Stimulated activated CD8-positive, alpha-beta memory T cell treated with anti-CD3 and anti-CD28 coated beads, Interleukin-7, amount 100 ng/mL, for 1 hour (primary cell): ENCODE measurements at places on chromosomes 3 and 15.

DNA sequence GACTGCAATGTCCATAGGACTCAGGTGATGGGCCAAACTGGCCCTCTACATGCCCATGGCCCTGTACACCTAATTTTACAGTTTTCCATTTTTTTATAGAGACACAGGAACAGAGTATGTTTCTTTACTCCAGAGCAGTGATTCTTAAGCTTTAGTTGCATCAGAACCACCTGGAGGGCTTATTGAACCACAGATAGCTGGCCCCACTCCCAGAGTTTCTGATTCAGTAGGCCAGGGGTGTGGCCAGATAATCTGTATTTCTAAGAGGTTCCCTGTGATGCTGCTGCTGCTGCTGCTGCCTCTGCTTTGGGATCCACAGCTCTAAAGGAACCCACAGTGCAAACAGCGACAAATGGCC lies 5.1 kb downstream of the RBP1 start:
- no peak for DNase-seq

DNA sequence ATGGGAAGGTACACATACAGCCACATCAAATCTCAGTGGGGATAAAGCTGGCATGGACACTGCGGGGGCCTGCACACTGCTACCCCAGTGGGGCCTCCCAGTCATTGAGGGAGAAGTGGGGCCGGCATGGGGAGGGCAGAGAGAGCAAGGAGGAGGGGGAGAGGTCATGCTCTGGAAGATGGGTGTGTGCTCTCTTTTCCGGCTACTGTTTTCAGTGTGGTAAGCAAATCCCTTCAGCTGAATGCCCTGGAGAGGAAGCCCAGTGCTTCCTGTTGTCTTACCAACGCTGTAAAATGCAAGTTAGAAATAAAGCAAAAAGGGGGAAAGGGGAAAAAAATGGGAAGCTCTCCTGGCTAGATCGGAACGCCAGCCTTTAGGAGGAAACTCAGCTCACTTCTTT lies 30.8 kb downstream of the NRROS start:
- no peak for DNase-seq

GRCh38 chr15:31458596-31459399 lies 132.2 kb downstream of the KLF13 start:
- no peak for DNase-seq

GRCh38 chr3:69204315-69204957 lies 82.0 kb upstream of the LMOD3 start:
- no peak for DNase-seq

GRCh38 chr3:73597476-73597875 lies 27.3 kb downstream of the PDZRN3 start:
- no peak for DNase-seq

GRCh38 chr3:114447545-114447944 lies 153.7 kb downstream of the TIGIT start:
- no peak for DNase-seq

GRCh38 chr15:42692536-42692935 lies 44.4 kb downstream of the CDAN1 start:
- DNase-seq, result no peak

- no peak for DNase-seq
These were observed 617.5 kb downstream of the RBMS3 start for GRCh38 chr3:29898171-29898965.

- no peak for DNase-seq
These were observed 29.5 kb downstream of the DNAH1 start for GRCh38 chr3:52345521-52346109.

GRCh38 chr3:188076176-188076575 lies 77.8 kb upstream of the LPP start:
- DNase-seq, result no peak

GRCh38 chr3:23999012-23999641 lies 54.0 kb downstream of the NR1D2 start:
- DNase-seq, result peak; percentile 19

DNA sequence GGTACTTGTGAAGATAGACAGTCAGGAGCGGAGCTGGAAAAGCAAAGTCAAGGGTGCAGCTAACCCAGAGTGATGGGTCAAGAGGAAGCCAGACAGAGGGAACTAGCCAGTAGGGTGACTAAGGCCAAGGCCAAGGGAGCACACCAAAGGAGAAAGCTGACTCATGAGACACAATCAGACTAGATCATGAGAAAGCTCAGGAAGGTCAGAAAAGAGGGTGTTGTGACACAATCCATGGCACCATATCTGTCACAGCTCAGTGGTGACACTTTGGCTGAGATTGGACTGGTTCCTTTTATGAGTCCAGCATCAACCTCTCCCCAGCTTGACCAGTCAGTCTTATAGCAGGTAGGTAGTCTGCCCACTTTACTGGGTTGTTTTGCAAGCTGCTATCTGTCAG lies 22.2 kb downstream of the P2RY1 start:
- no peak for DNase-seq

DNA sequence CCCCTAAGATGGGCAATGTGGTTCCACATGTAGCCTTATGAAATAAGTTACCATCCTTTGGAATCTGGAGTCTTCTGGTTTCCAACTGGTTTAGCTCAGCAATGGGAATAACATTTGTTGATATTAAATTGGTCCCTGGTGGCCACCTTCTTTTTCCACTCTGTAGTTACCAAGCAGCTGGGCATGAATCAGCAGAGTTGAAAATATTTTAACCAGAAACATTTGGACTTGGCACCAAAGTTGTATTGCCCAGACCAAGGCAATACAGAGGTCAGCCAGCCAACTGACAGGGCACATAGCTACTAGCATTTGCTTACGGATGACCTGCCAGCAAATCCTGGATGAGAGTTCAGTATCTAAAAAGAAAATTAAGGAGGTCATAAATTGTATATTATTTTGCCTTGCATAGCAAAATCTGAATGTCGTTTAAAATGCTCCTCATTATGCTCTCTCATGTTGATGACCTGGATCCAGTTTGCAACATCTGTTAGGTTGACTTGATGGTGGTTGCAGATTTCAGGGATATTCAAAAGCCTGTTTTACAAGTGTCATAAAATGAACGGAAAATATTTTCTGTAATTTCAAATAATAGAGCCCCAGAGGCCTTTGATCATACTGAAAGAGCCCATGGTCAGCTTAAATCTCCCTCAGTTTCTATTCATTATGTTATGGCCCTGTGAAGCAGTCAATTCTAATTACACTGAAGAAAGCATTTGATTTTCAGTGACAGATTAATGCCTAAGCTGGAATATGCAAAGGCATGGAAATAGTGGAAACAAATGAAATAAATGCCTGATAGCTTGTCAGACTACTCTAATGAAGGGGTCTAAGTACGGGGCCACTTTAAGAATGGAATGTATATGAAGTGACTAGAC lies 54.6 kb downstream of the PPM1L start:
- no peak for DNase-seq

GRCh38 chr15:98395974-98396610 lies 252.2 kb upstream of the IGF1R start:
- DNase-seq, result no peak

DNA sequence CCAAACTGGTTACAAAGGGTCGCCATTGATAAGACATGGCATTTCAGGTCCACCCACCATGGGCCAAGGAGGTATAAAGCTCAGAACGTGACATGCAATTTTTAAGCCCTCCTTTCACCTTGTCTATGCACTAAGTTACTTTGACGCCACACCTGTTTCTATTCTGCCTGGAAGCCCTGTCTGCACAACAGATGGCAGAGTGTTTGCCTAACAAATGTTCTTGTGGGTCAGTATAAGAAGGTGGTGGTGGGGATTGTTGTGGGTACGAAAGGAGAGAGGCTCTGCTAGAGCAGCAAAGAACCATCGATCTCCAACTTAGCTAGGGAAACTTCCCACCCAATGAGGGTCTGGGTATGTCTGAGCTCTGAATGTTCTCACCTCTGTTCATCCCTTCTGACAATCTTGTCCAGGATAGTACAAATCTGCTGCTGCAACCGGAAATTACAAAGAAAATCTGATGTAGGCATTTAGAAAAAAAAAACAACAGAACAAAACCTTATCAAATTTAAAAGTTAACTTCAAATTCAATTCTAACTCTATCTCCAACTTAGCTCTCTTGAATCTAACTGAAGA lies 945.0 kb upstream of the CFAP20DC start:
- no peak for DNase-seq

- DNase-seq, result no peak
These were observed 61.7 kb downstream of the LSM3 start for GRCh38 chr3:14240366-14240765.

DNA sequence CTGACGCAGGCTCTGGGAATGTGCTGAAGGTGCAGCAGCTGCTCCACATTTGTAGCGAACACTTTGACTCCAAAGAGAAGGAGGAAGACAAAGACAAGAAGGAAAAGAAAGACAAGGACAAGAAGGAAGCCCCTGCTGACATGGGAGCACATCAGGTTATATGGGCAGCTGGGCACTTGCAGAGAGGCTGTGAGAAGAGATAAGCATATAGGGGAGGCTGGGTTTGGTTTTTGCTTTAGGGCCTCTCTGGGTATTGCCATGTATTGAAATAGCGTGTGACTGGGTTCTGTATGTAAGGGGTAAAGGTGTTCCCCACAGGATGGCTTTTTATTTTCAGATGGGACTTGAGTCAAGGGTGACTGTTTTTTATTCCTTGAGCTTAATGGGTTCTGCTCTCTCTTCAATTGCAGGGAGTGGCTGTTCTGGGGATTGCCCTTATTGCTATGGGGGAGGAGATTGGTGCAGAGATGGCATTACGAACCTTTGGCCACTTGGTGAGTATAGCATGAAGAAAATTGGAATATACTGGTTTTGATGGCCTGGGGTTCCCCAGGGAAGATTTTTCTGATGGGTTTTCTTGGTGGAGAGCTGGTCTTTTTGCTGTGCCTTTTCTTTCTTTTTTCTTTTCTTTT lies 7.4 kb downstream of the PSMD2 start:
- no peak for DNase-seq

GRCh38 chr3:30059240-30059639 lies 547.2 kb upstream of the TGFBR2 start:
- no peak for DNase-seq

GRCh38 chr15:101433396-101433795 lies 56.1 kb downstream of the PCSK6 start:
- no peak for DNase-seq

- DNase-seq, result no peak
These were observed 79.0 kb downstream of the NAALADL2 start for GRCh38 chr3:174938102-174938501.

DNA sequence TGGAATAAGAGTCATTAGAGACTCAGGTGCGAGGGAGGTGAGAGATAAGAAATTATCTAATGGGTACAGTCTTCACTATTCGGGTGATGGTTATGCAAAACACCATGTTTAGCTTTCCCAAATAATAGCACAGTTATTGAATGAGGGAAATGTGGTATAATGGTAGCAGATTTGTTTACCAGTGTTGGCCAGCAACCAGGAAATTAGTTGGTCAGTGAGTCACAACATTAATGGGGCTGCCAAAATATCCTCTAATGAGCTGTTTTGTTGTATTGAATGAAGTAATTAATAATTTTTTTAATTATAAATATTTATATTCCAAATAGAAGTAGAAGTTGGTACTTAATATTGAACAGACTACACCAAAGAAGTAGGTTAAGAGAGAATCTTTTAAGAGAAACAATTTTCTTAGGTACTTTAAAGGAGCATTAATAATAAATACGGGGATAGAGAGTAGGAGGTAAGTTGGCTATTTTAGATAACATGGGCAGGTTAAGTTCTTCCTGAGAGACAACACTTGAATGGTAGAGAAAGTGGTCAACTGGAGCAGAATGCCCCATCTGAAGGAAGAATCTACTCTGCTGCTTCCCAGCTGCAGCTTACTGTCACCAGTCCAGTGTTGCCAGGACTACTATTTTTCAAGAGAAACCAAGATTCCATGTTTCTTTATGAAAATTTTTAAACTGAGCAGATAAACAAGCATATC lies 218.8 kb downstream of the UBE2E2 start:
- DNase-seq, result no peak

DNA sequence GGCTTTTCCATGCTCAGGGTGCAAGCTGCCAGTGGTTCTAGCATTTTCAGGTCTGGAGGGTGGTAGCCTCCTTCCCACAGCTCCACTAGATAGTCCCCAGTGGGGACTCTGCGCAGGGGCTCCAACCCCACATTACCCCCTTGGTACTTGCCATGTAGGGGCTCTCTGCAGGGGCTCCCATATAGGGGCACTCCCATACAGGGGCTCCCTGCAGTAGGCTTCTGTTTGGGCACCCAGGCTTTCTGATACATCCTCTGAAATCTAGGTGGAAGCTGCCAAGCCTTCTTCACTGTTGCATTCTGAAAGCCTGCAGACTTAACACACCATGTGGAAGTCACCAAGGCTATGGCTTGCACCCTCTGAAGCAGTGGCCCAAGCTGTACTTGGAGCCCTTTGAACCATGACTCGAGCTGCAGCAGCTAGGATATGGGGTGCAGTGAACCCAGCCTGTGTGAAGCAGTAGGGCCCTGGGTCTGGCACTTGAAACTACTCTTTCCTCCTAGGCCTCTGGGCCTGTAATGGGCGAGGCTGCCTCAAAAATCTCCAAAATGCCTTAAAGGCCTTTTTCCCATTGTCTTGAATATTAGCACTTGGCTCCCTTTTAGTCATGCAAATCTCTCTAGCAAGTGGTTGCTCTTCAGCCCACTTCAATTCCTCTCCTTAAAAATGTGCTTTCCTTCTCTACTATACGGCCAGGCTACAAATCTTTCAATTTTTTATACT lies 96.4 kb downstream of the TPRA1 start:
- DNase-seq, result no peak

DNA sequence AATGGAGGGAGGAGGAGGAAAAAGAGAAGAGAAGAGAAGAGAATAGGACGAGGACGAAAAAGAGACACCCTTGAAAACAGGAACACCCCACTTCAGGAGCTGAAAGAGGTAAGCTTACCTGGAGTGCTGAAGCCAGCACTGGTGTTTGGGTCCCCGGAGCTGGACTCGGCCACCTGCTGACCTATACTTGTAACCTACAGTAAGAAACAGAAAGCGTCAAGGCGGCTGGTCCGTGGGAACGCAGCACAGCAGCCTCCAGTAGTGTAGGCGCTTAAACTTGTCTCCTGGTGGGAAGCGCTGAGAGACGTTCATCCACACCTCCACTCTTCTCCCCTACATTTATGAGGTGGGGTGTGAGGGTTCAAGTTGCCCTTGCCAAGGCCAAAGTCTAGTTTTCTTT lies 141.0 kb downstream of the NSMCE3 start:
- no peak for DNase-seq

DNA sequence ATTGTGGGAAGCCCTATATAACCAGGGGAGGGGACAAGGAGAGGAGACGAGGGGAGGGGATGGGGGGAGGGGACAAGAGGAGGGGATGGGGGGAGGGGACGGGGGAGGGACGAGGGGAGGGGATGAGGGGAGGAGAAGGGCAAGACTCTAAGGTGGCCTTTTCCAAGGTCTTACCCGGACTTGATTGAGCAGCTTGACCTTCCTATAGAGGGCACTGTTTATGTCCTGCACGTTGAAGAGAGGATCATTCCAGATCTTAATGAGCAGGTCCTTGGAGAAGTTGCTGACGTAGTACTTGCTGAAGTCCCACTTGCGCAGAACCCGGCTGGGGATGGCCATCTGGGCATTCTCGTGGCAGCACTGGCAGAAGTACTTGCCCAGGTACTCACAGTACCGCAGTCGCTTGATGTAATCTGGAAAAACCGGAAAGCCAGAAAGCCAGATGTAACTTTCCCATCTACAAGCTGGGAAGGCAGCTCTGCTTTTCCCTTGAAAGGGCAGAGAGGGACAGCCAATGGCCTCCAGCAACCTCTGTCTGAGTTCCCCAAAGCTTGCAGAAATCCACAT lies 55.7 kb downstream of the RUBCN start:
- DNase-seq, result no peak

- DNase-seq, result no peak
These were observed 138.6 kb downstream of the OPA1 start for GRCh38 chr3:193731656-193732055.
